ENCODE measurements at places on chromosomes 16 and 17.

DNA sequence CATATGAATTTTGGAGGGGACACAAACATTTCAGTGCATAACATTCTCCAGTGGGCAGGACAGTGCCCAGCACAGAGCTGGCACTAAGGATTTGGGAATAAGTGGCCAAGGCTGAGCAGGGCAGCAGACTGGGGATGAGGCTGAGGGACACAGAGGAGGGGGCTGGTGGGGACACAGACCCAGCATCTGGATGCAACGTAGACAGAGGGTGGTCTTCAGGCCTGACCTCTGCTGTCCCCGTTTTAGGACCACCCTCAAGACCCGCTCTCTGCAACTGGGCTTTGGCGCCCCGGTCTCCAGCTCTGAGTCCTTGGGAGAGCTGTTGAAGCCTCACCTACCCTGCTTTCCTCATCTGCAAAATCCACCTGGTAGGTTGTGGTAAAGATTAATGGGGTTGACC is 3.3 kb upstream of the PRSS33 start:
- DNase-seq, result no peak

DNA sequence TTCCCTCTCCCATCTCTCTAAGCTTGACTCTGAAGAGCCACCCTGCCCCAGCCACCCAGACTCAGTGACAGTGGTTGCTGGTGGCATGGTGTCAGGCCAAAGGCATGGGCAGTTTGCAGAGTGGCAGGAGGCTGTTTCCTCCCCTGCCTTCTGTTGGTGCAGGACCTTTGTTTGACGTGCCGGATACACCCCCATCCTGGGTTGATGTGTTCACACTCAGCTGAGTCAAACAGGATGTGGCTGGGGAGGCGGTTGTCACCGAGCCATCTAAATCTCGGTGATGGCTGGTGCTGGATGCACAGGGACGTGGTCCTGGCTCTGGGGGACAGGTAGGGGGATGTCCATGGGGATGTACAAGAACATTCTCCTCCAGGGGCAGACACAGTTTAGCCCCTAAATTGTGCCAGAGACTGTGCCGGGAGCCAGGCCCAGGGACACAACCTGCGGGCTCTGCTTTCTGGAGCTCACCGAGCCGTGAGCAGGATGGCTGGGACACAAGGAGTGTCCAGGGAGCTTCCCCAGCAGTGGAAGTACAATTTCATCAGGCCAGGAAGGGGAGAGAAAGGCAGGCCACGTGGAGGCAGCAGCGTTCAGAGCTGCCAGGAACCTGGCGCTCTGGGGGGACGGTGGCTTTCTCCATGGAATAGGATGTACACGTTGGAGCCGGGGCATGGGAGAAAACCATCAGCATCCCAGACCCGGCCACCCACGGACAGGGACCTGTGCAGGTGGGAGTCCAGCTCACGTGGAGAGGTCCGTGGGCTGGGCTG is 264.2 kb downstream of the SEC14L1 start:
- DNase-seq, result peak; percentile 71

DNA sequence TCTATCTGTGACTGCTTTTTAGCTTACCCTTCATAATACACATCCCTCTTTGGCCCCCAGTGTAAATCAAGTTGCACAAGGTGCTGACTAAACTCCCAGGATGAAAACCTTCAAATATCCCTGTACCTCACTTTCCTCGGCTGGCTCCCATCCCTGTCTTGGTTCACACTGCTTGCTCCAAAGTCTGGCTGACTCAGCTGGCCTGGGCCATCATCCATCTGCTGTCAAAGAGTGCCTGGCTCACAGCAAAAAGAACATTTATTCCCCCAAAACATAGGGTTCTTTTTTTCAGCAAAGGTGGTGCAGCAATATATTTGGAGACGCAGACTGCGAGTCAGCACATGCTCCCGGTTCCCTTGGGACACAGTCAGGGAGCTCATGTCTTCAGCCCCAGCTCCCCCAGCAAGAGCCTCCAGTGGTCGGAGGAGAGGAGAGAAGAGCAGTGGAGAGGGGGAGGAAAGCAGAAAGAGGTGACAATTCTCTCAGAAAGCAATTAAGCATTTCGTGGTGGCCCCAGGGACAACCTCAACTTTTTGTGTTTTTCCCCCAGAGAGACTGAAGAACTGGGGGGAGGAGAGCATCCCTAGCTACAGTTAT is 26.1 kb downstream of the GPR142 start:
- no peak for DNase-seq

DNA sequence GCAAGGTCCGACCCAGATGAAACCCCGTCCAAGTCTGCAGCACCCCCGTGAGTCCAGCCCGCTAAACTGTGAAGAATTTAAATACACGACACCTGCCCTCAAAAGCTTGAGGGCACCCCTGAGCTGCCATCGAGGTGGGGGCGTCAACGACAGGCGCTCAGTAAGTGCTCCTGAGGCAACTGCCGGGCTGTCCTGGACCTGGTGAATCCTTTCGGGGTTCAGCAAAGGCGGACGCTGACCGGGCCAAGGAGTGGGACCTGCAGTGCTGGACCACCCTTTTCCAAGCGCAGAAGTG is 512 bp upstream of the ENDOV start:
- no peak for DNase-seq

- peak; percentile 5 for DNase-seq
Measured at GRCh38 chr17:79943347-79944241, 92.1 kb downstream of the TBC1D16 start.

DNA sequence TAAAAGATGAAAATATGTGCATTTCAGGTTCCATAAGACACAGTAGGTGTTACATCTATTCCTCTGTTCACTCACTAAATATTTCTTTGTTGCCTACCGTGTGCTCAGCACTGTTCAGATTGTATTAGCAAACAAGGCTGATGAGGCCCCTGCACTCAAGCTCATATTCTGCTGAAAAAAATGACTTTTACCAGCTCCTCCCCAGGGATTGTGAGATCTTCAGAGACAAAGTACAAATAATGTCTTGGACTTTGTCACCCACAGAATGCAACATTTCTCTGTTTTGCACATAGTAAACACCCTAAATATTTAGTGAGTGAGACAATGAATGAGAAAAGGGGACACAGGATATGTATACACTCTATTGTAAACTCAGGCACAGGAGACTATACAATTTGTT is 21.9 kb upstream of the MYOCD start:
- DNase-seq, result no peak

DNA sequence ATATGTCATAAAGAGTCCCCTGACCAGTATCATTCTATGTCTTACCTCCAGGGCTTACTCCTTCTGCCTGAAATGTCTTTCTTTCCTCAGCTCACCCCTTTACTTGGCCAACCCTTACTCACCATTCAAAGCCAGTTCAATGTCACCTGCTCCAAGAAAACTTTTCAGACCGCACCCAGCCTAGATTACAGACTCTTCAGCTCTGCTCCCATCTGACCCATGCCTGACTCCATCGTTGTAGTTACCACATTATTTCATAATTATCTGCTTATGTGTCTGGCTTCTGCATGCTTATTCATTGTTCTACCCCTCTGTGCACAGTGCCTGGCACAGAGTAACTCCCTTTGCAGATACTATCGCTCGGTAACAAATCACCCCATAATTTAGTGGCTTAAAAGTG is 62.5 kb upstream of the TOB1 start:
- no peak for DNase-seq

- DNase-seq, result no peak
Measured at GRCh38 chr16:25063865-25064264, 47.7 kb upstream of the LCMT1 start.

GRCh38 chr16:88512728-88513696 is 57.2 kb upstream of the ZC3H18 start:
- no peak for DNase-seq

- no peak for DNase-seq
Measured at GRCh38 chr17:36500745-36501225, 14.3 kb downstream of the ZNHIT3 start.

DNA sequence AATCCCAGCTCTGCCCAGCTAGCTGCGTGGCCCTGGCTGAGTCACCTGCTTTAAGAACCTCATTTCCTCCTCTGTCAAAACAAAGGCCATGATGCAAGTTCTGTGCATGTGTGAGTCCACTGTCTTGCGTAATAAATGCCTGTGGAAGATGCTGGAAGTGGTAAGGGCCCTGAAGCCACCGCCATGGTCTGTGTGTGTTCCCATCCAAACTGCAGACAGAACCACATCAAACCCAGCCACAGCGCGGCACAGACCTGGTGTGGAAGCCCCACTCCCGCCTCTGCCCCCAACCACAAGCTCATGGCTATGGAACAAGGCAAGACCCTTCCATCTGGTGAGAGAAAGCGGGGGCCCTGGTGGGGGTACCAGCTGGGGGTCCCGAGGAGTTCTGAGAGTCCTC is 26.0 kb downstream of the NECAB2 start:
- no peak for DNase-seq

DNA sequence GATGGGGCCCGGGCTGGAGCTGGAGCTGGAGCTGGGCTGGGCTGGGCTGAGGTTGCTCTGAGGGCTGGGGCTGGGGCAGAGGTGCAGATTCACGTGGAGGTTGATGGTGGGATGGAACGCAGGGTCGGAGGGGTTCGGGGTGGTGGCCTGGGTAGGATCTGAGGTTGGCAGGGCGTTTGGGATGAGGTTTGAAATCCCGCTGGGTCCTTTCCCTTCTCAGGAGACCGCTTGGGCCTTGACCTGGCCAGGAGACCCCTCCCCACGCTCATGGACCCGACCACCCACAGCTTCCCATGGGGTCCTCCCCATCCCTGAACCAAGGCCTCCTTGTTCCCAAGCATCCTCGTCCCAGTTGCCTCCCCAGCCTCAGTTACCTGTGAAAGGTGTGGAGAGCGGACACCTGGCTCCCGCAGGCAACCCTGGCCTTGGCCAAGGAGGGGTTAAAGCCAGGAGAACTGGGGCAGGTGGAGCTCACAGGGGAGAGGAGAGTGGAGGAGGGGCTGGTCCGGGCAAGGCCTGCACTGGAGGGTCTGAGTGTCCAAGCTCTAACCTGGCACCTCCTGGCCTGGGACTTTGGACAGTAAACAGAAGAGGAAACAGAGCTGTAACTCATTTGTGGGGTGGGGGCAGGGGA is at the start of gene ASGR2:
ASGR2 (minus strand) TSS at position 582 of the 634 bp plus-strand sequence. CDS start 582 bp downstream, outside the sequence.
- no peak for DNase-seq

DNA sequence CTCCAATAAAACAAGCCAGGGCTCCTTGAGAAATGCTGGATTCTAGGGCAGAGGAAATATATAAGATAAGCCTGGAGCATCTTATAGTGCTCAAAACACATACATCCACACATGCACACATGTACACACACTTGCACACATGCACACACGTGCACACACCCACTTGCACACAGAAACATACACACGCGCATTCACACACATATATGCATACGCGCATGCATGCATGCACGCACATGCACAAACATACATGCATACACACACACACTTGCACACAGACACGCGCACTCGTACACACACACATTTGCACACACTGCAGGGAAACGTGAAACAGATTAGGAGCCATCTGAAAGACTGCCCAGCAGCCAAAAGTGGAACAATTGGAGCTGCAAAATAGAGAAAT is 8.0 kb upstream of the ENPP7 start:
- DNase-seq, result no peak

- no peak for DNase-seq
Measured at GRCh38 chr16:12096828-12097522, 120.4 kb downstream of the SNX29 start.

DNA sequence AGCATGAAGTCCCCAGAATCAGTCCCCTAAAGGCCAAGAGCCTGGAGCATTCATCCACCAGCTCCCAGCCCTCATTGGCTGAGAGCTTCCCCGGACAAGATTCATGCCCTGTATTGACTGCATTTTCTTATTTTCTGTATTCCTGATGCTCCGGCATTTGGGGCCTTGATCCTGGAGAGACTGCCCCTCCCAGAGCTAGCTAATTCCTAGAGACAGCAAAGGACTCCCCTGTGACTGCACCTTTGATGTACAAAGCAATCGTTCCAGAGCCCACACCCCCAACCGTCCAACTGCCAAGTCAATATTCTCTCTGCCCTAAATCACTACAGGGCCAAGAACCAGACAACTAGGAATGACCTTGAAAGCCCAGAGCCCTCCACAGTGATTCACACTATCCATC is 93.4 kb upstream of the CDH5 start:
- no peak for DNase-seq

- DNase-seq, result no peak
Measured at GRCh38 chr16:12258861-12259645, 282.5 kb downstream of the SNX29 start.

GRCh38 chr17:83032781-83033180 is 46.6 kb upstream of the METRNL start:
- no peak for DNase-seq

DNA sequence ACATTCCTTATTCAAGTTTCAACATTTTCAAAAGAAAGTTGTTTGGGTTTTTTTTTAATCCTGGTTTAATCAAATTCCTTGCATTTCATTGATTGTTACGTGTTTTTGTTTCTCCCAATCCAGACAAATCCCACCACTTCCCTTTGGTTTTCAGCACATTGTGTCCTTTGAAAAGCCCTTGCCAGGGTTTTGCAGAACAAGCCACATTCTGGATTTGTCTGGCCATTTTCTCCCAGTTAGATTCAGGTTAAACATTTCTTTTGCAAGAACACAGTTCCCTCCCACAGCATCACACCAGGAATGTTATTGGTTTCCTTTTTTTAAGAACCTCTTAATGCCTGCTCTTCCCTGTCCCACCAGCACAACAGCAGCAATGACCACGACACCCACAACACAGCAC is 278.0 kb upstream of the SALL1 start:
- no peak for DNase-seq

DNA sequence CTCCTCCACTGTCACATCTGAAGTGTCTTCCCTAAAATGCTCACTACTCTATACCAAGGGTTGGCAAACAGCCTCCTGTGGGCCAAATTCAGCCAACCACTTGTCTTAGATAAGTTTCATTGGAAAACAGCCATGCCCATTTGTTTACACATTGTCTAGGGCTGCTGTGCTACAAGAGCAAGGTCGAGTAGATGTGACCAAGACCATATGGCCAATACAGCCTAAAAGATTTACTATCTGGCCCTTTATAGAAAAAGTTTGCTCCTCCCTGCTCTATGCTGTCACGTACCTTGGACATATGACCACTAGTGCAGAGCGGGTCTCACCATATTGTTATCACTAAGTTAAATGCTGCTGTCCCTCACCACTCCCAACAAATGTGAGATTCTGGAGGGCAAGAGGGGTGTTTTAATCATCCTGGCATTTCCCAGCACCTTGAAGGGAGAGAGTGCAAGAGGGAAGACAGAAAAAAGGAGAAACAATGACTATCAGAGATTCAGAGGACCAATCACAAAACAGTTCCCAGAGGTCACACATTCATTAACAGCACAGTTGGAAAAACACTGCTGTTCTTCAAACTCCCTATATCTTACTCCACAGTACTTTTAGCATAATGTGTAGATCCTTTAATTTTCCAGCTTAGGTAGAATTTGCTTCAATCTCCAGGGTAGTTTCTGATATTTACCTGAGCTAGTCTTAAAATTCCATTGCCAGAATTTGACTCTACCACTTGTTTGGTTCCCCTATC is 13.2 kb downstream of the LSM12 start:
- DNase-seq, result no peak

- DNase-seq, result no peak
Measured at GRCh38 chr16:8243981-8244380, 346.3 kb downstream of the TMEM114 start.

- DNase-seq, result no peak
Measured at GRCh38 chr17:31491376-31492131, 100.1 kb downstream of the RAB11FIP4 start.

Data from T-helper 2 cell (primary cell).